ENCODE measurements at places on chromosomes 7 and 10.

- DNase-seq, result no peak
Measured at GRCh38 chr7:32616625-32617024, 121.3 kb downstream of the AVL9 start.

- DNase-seq, result no peak
Measured at GRCh38 chr10:70621503-70622078, 19.1 kb upstream of the PRF1 start.

DNA sequence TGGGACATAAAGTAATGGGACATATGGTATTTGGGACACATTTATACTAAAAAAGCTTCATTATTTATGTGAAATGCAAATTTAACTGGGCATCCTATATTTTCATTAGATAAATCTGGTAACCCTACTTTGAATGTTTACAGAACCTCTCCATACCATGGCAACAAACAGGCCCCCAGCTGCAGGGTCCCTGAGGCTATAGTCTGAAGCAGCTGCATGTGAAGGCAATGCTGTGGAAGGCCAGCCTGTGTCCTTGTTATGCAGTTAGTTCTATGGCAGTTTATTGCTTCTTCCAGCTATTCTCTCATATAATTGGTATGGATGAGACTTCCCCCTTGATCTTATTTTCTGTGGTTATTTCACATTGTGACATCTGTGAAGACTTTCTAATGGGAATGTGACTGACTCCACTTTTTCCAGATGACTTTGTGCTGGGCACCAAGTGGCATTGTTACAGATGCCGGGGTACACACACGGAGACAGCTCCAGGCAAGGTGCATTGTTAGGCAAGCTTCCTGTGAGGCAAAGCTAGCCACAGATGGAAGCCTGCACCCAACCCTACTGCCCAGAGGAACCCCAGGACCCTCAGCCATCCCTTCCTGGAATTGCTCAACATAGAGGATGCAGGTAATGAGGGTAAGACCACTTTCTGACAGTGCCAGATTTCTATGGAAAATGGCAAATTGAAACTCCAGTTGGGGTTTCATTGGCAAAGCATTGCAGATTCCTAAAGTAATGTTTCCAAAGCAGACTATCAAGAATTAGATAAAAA is 49.5 kb upstream of the ADAM12 start:
- no peak for DNase-seq

DNA sequence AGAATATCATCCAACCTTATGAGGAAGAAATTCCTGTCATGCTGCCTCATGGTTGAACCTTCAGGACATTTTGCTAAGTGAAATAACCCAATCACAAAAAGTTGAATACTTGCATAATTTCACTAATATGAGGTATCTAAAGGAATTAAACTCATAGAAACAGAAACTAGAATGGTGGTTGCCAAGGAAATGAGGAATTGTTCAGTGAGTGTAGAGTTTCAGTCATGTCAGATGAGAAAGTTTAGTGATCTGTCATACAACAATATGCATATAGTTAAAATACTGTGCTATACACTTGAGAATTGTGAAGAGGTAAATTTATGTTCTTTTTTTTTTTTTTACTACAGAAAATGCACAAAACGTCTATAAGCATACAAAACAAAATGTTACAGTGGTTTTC is 60.7 kb downstream of the R3HCC1L start:
- DNase-seq, result no peak

DNA sequence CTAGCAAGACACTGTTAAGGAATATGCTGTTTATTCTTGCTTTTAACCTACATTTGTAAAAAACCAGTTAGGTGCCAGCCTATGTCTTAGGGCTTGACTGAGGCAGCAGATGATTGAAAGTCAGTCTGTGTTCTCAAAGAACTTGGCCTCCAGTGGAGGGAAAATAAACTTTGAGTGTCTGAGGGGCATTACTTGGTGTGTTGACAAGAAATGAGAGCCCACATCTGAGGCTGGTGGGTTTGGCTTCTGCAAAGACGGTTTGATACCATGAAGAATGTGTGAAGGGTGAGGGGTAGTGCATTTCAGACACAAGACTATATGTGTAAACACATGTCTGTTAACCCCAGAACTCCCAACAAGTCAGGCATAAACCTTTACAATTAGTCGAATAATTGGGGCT is 28.5 kb downstream of the CCSER2 start:
- DNase-seq, result no peak

DNA sequence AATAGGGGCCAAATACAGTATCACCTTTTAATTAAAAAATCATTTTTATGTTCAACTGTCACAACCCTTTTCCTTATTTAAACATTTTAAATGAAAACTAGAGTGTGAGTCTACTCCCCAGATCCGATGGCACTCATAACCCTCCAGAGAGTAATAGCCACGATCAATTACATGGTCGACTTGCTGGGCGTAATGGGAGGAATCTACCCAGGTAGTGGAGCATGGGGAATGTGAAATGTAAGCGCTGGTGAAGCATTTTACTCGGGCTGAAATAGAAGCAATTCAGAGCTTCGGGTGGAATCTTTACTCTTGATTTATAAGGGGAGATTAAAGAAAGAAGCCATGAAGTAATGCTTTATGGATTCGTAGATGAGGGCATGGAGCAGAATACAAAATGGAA is 321.9 kb downstream of the ACTR3B start:
- no peak for DNase-seq
